CD4-positive, alpha-beta T cell (primary cell): ENCODE measurements at places on chromosomes 1 and 21.
A peak's percentile ranks its signal among the peaks of the same experiment; 100 is the strongest.

- no peak for DNase-seq
- no peak overlapping the region for H3K27ac ChIP-seq
- peaks cover 27% of the 10 kb centered on the region for H3K27me3 ChIP-seq
- H3K4me3 ChIP-seq = peak overlapping the region; percentile 14
- H3K36me3 ChIP-seq = no peaks in the 10 kb centered on the region
Measured at GRCh38 chr1:86155807-86156565, 586 bp downstream of the COL24A1 start.

DNA sequence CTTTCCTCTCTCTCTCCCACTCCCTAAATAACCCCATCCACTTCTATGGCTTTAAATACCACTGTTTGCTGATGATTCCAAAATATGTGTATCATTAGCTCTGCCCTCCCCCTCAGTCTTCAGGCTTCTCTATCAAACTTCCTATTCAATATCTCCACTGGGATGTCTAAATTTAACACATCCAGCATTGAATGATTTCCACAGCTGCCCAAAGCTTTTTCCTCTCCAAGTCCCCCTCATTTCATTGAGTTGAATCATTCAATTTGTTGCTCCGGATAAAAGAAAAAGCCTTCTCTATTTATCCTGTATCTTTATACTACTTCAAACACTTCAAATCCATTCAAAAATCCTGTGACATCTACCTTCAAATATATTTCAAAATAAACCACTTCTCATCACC, 225.0 kb downstream of the SEC16B start:
- no peaks in the 10 kb centered on the region for H3K4me1 ChIP-seq
- DNase-seq = no peak
- H3K36me3 ChIP-seq = no peaks in the 10 kb centered on the region
- no peaks in the 10 kb centered on the region for H3K27me3 ChIP-seq
- H3K27ac ChIP-seq = no peak overlapping the region

DNA sequence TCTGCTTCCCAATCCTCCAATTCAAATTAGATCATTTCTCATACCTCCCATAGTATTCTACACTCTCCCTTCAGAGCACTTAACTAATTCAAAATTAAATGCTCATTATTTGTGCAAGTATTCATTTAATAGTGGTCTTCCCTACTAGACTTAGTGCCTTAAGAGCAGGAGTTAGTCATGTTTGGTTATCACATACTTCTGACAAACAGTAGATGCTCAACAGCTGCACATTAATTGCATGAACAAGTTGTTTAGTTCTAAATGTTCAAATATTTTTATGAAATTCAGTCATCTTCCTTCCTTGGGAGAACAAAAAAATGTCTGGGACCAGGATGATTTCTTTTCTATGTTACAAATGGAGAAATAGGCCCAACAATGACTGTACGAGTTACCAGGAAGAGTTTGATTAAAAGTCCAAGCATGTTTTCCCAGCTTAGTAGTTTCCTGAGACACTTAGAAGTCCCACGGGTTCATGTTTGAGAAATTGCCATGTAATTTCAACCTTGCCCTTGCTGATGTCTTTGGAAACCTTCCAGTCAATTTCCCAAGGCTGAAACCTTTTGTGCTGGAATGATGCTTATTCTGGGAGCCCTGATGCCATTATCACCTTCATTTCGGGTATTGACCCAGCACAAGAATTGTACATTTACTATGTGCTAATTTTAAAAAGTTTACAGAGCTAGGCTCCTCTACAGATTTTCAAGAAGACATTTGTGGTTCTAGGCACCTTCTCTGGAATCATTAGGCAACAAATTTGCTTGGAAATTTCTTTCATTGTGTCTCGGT, 437.9 kb upstream of the PLXNA2 start:
- H3K27me3 ChIP-seq = no peaks in the 10 kb centered on the region
- no peaks in the 10 kb centered on the region for H3K4me1 ChIP-seq
- H3K36me3 ChIP-seq = no peaks in the 10 kb centered on the region
- H3K27ac ChIP-seq = no peak overlapping the region
- no peak overlapping the region for H3K4me3 ChIP-seq

DNA sequence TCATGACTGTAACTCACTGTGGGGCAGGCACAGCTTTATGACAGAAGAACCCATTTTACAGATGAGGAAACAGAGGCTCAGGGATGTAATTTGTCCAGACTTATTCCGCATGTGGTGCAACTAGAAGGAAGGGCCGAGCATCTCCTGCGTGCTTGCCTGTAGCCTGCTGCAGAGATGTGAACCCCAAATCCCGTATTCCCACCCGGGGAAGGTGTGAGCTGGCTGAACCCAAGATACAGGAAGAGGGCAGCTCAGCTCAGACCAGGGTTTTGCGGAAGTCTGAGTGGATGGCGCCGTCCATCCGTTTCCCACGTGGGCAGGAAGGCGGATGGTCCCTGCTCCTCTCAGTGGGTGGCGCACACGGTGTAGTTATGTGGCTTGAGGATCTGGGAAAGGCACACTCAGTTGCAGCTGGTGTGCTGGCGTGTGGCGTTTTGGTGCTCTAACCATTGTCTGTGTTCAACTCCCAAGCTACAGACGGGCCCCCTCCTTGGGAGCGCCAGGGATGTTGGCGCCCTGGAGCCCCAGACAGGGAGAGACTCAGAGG, 1.2 kb downstream of the CROCC start:
- peaks cover 32% of the 10 kb centered on the region for H3K4me1 ChIP-seq
- H3K36me3 ChIP-seq = peaks cover 9% of the 10 kb centered on the region
- no peaks in the 10 kb centered on the region for H3K27me3 ChIP-seq
- no peak overlapping the region for H3K27ac ChIP-seq

- DNase-seq = no peak
- H3K27ac ChIP-seq = no peak overlapping the region
- no peak overlapping the region for H3K4me3 ChIP-seq
- no peaks in the 10 kb centered on the region for H3K36me3 ChIP-seq
- no peaks in the 10 kb centered on the region for H3K4me1 ChIP-seq
Measured at GRCh38 chr1:207156095-207156494, 52.1 kb downstream of the C4BPA start.

- H3K27me3 ChIP-seq = no peaks in the 10 kb centered on the region
- no peaks in the 10 kb centered on the region for H3K4me1 ChIP-seq
- no peak for DNase-seq
- H3K27ac ChIP-seq = no peak overlapping the region
Measured at GRCh38 chr1:82759035-82759434, 958.3 kb downstream of the ADGRL2 start.
